ENCODE measurements at places on chromosomes 2 and 18.

GRCh38 chr2:20604951-20605381 lies 45.9 kb downstream of the HS1BP3 start:
- no peak for DNase-seq

GRCh38 chr18:72652990-72653593 lies 109.0 kb upstream of the CBLN2 start:
- peak; percentile 5 for DNase-seq

GRCh38 chr18:61921621-61922235 lies 28.9 kb upstream of the RNF152 start:
- no peak for DNase-seq

GRCh38 chr2:105644174-105644980 lies 100.3 kb upstream of the NCK2 start:
- DNase-seq, result no peak

DNA sequence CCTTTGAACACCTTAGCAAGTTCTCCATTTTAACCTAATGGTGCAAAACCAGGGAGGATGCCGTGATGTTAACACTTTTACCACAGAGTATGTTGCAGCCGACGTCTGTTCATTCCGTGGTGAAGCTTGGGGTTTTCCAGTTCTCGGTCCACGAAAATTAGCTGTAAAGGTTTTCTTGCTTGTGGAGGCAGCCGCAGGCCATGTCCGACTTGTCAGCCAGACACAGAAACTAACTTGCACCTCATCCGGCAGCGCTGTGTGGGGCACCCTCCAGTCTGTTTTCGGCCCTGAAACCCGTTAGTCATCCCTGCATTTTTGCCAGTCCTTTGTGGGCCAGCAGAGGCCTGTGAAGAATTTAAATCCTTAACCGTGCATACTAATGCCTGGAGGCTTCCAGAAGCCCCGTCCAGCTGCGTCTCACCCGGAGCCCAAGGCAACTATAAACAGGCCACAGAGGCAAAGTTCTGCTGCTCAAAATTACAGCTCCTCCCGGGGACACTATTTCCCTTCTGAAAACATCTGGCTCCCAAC lies 70.6 kb downstream of the SH3YL1 start:
- peak; percentile 6 for DNase-seq

DNA sequence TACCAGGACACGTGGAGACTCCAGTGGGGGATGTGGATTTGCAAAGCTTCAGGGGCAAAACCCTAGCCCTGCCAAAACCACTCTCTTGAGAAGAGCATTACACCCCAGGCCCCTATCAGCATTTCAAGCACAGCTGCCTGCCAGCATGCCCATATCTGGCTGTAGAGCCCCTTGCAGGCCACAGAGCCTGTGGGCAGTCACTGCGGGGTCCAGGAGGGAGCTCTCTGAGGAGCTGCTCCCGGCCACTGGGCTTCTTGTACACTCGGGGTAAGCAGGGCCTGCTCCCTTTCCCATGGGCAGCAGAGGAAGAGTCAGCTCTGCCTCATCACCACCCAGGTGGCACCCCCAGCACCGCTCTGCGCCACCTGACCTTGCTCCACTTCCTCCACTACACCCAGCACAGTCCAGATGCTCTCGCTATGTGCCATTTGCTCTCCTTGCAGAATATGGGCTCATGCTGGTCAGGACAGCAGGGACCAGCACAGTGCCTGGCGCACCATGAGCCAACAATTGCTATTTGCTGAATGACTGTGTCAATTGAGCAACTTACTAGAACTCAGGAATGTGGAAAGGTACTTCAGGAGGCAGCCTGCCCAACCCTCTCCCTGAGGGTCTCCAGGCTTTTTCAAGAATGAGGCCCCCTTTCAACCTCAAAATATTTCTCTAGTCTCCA lies 7.4 kb downstream of the CHST10 start:
- DNase-seq, result no peak

DNA sequence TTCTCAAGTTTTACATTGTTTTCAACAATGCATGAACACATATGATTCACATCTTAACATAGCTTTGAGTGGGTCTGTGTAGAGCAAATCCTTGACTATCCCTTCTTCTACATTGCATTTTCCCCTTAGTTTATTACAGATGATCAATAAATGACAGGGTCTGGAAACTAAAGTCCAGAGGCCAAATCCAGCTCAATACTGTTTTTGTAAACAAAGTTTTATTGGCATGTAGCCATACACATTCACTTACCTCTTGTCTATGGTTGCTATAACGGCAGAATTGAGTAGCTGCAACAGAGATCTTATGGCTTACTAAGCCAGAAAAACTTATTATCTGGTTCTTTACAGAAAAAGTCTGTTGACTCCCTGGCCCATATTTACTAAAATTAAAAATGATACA lies 12.8 kb downstream of the FANCL start:
- DNase-seq, result no peak

- no peak for DNase-seq
Observed at GRCh38 chr2:44946372-44947027, 5.0 kb downstream of the SIX3 start.

GRCh38 chr18:79881695-79882094 lies 69.8 kb downstream of the SLC66A2 start:
- DNase-seq, result no peak

GRCh38 chr2:107242811-107243210 lies 356.8 kb upstream of the ST6GAL2 start:
- DNase-seq, result no peak

DNA sequence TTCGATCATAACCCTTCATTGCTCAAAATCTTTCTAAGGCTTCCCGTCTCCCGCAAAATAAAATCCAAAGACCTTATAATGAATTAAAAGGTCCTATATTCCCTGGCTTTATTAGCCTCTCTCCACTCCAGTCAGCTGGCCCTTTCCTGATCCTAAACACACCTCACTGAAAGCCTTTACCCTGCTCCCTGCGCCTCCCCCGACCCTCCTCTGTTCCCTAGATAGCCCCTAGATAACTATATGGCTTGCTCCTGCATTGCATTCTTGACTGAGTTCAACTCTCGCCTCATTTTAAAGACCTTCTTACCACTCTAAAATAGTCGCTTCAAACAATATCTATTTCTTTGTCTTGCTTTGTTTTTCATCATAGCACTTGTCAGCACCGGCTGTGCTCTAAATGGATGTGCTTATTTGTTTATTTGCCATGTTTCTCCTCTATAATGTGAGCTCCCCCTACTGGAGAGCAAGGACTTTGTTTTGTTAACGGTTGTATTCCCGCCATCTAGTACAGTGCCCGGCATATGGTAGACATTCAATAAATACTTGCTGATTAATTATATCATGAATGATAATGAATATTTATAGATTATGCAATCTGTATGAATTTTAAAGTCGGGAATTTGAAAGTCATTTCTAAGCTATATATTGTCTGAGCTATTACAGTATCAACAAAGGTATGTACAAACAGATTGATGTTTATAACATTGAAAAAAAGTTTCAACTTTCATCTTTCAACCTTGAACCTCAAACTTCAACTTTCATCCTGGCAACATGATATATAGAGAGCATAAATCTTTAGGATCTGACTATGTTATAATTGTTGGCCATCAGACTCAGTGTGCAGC lies 32.4 kb upstream of the VIT start:
- DNase-seq, result no peak

- DNase-seq, result no peak
Observed at GRCh38 chr2:113703386-113704299, 52.8 kb downstream of the SLC35F5 start.

GRCh38 chr2:218960309-218961165 lies 1.1 kb downstream of the CDK5R2 start:
- DNase-seq, result no peak

GRCh38 chr2:221267773-221268425 lies 304.2 kb downstream of the EPHA4 start:
- DNase-seq, result no peak

DNA sequence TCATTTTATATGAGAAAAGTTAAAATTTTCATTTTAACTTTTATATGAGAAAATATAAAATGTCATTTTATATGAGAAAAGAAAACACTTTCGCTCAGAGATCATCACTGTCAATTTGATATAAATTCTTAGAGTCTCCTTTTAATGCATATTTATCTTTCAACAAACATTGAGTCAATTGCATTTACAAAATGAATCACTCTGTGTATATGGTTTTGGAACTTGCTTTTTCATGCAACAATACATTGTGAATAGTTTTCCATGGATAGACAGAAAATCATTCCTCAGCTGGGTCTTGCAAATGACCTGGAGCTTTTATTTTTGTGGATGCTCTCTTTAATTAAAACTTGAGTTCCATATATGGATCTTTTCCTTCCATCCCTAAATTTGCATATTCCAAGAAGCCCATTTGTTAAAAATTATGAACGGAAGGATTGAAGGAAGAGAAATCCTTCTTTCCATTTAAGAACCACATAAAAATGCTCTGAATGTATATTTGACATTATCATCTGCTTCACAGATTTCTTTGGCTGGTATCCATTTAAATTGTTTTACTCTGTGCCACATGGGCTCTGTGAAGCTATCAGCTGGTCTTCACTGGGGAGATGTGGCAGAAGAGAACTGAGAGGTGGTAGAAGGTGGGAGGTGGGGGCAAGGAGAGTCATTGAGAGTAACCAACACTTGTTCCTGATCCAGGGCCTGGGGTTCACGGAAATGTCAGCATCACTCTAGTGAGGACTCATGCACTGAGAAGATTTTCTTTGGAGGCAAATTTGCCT lies 104.1 kb downstream of the QPCT start:
- no peak for DNase-seq

DNA sequence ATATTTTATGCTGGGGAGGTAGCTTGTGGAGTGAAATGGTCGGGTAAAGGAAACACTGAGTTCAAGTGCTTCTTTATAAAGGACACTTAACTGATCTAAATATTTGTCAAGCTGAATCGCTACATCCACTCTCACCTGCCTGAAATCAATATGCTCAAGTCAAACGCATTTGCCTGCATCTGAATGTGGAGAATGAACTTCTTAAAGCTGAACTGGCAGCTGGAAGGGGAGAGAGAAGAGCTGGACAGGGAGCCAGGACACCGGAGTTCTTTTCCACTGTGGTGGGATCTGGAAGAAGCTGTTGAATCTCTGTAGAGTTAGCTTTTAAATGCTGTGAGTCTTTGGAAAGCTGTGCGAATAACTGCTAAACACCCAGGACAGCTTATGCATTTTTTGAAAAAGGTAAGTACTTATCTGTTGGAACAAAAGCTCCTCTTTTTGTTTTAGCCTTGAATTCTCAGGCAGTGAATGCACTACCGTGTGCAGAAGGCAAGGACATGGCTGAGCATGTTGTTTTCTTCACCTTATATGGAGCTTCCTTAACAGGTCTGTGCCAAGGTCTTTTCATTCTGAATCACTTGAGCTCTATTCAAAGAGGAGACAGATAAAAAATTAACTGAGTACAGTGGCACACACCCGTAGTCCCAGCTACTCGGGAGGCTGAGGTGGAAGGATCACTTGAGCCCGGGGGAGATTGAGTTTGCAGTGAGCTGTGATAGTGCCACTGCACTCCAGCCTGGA lies 74.2 kb upstream of the KLF7 start:
- no peak for DNase-seq

Measured in CD4-positive, alpha-beta T cell (primary cell).